ENCODE measurements at places on chromosomes 6 and 20. TPM values are rescaled to one million over a fixed set of nuclear protein-coding genes. Genes with fewer than 3 reads are reported as not detected.

The RNF5 gene
- polyA plus RNA-seq: 54.7 TPM

The LTV1 gene
- polyA plus RNA-seq: 35.7 TPM

The PPP1R16B gene
- polyA plus RNA-seq: not detected

The CLDN20 gene
- polyA plus RNA-seq: not detected

The PGC gene
- polyA plus RNA-seq: not detected

The RIPOR3 gene
- 0.06 TPM for polyA plus RNA-seq

The GRM1 gene
- polyA plus RNA-seq: not detected

The SLC17A2 gene
- not detected for polyA plus RNA-seq

The EHMT2 gene
- 38.2 TPM for polyA plus RNA-seq

The CALHM5 gene
- polyA plus RNA-seq: 0.10 TPM

The AKAP7 gene
- 2.6 TPM for polyA plus RNA-seq

The BLOC1S5 gene
- 4.3 TPM for polyA plus RNA-seq

The ABCF1 gene
- 38.5 TPM for polyA plus RNA-seq

The FOXO3 gene
- 4.2 TPM for polyA plus RNA-seq

The COL20A1 gene
- polyA plus RNA-seq: not detected

The TFEB gene
- 4.3 TPM for polyA plus RNA-seq

The SFT2D1 gene
- 70.3 TPM for polyA plus RNA-seq

The SLC22A2 gene
- polyA plus RNA-seq: not detected

The TRAPPC3L gene
- polyA plus RNA-seq: 0.12 TPM

The PDSS2 gene
- polyA plus RNA-seq: 9.2 TPM

The PPP1R14C gene
- polyA plus RNA-seq: 31.2 TPM

The SNAP25 gene
- not detected for polyA plus RNA-seq

The C20orf202 gene
- not detected for polyA plus RNA-seq

The TRIM10 gene
- not detected for polyA plus RNA-seq

The HRH3 gene
- polyA plus RNA-seq: not detected

The ECT2L gene
- polyA plus RNA-seq: not detected

The CGAS gene
- 2.1 TPM for polyA plus RNA-seq

The CPNE5 gene
- polyA plus RNA-seq: not detected

The TAAR9 gene
- polyA plus RNA-seq: not detected

The TAF8 gene
- polyA plus RNA-seq: 10.0 TPM

The LY6G6F gene
- polyA plus RNA-seq: not detected

The OR10C1 gene
- not detected for polyA plus RNA-seq

The FGD2 gene
- not detected for polyA plus RNA-seq

The PAK5 gene
- polyA plus RNA-seq: not detected

The SLC22A7 gene
- not detected for polyA plus RNA-seq

The MTFR2 gene
- 10.3 TPM for polyA plus RNA-seq

The MC3R gene
- polyA plus RNA-seq: not detected

The COL9A3 gene
- 14.4 TPM for polyA plus RNA-seq

The BANF2 gene
- polyA plus RNA-seq: not detected

The TOP1 gene
- 32.2 TPM for polyA plus RNA-seq

The ID4 gene
- not detected for polyA plus RNA-seq

The SH3BGRL2 gene
- 2.0 TPM for polyA plus RNA-seq

The SAMD10 gene
- polyA plus RNA-seq: 2.3 TPM

The STMND1 gene
- polyA plus RNA-seq: not detected

The CCN6 gene
- 0.06 TPM for polyA plus RNA-seq

The PRR3 gene
- polyA plus RNA-seq: 5.8 TPM

All from foreskin keratinocyte (primary cell).